Stimulated activated CD8-positive, alpha-beta memory T cell treated with anti-CD3 and anti-CD28 coated beads, Interleukin-4, amount 100 ng/mL, for 1 hour (primary cell): ENCODE measurements at places on chromosomes 13 and 19.
A peak's percentile ranks its signal among the peaks of the same experiment; 100 is the strongest.

DNA sequence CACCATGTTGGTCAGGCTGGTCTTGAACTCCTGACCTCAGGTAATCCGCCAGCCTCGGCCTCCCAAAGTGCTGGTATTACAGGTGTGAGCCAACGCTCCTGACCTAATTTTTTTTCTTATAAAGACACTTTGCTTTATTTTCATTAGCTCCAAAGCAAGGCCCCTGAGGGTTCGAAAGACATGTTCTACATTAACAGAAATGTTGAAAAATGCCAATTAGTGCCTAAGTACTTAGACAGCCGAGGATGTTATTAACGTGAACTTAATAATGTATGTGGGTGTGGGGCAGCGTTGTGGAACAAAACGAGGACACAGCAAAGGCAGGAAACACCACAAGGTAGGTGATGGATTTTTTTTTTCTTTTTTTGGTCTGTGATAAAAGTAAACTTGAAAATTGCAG, 82.4 kb downstream of the COL4A1 start:
- DNase-seq, result no peak

DNA sequence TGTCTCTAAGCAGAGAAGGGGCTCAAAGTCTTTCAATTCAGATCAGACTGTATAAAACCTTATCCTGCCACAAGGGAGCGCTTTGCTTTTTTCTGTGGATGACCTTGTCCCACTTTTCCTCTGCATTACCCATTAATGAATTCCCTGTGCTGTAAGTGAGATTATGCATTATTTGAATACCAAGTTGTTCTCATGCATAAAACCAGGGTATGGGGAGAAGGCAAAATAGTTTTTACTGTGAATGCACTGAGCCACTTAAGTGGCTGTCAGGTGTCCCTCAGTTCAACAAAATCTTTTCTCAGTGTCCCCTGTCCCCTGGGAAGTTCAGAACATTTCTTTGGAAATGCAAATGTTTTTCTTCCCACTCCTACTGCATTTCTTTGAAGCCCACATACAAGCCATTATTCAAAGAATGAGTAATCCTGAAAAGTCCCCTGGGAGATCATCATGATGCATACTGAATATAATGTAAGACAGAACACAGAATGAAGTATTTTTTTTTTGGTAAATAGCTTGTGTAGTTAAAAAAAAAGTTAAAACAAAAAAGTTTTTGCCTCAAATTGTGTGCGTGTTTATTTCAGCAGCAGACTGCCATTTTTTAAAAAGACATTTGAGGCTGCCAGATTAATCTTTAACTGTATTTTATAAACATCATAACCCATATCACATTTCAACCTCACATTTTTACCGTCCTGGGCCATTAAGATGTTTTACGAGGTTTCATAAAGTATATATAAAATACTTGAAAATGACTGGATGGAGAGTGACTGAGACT, 506.7 kb upstream of the PCDH9 start:
- DNase-seq, result no peak

GRCh38 chr19:46596008-46596407, 5.1 kb upstream of the CALM3 start:
- no peak for DNase-seq

GRCh38 chr19:4064496-4065260, 2.0 kb downstream of the ZBTB7A start:
- DNase-seq, result no peak

- DNase-seq, result no peak
Measured at GRCh38 chr19:4472174-4472974, at the start of gene HDGFL2. Gene HDGFL2 (plus strand): TSS chr19:4472297. CDS start chr19:4472351, 54 bp downstream.

GRCh38 chr13:67950603-67951002, 720.5 kb upstream of the PCDH9 start:
- no peak for DNase-seq

DNA sequence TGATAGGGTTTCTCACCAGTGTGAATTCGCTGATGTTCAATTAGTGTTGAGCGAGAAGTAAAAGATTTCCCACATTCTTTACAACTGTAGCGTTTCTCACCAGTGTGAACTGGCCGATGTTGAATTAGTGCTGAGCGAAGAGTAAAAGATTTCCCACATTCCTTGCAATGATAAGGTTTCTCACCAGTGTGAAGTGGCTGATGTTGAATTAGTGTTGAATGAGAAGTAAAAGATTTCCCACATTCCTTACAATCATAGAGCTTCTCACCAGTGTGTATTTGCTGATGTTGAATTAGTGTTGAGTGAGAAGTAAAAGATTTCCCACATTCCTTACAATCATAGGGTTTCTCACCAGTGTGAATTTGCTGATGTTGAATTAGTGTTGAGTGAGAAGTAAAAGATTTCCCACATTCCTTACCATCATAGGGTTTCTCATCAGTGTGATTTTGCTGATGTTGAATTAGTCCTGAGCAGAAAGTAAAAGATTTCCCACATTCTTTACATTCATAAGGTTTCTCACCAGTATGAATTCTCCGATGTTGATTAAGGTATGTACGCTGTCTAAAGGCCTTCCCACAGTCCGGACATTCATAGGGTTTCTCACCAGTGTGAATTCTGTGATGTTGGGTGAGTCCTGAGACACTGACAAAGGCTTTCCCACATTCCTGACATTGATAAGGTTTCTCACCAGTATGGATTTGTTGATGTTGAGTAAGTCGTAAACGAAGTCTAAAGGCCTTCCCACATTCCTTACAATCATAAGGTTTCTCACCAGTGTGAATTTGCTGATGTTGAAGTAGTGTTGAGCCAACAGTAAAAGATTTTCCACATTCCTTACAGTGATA, 24.0 kb downstream of the ZNF850 start:
- no peak for DNase-seq

- peak; percentile 67 for DNase-seq
Measured at GRCh38 chr13:98445340-98446233, 131.3 kb downstream of the STK24 start.

DNA sequence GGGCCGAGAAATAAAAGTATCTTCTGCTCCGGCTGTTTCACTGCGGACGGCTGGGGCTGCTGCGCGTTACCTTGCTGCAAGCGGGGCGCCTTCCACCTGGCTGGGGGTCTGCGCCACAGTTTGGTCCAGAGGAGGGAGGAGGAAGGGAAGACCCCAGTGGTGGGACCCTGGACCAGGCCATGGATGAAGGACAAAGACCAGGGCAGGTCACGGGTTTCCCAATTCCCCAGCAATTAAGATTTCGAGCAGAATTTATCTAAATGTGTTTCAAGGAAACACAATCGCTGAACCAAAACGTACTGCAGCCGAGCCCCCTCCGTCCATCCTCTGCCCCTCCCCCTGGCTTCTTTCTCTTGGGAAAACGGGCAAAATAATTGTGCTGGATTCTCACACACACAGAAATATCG, 2.9 kb downstream of the SOX1 start:
- no peak for DNase-seq

DNA sequence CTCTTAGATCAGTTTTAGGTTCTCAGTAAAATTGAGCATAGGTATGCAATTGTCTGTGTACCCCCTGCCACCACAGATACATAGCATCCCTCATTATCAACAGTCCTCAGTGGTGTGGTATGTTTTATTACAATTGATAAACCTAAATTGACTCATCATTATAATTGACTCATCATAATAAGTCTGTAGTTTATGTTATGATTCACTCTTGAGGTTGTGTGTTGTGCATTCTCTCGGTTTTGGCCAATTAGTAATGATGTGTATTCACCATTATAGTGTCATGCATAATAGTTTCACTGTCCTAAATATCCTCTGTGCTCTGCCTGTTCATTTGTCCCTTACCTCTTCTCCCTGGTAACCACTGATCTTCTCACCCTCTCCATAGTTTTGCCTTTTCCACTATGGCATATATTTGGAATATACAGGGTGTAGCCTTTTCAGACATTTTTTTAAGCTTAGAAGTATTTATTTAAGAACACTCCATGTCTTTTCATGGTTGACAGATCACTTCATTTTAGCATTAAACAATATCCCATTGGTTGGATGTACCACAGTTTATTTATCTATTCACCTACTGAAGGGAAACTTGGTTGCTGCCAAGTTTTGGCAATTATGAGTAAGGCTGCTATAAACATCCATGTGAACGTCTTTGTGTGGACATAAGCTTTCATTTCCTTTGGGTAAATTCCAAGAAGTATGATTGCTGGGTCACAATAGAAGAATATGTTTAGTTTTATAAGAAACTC, 1620.6 kb upstream of the MIR17HG start:
- DNase-seq, result no peak

DNA sequence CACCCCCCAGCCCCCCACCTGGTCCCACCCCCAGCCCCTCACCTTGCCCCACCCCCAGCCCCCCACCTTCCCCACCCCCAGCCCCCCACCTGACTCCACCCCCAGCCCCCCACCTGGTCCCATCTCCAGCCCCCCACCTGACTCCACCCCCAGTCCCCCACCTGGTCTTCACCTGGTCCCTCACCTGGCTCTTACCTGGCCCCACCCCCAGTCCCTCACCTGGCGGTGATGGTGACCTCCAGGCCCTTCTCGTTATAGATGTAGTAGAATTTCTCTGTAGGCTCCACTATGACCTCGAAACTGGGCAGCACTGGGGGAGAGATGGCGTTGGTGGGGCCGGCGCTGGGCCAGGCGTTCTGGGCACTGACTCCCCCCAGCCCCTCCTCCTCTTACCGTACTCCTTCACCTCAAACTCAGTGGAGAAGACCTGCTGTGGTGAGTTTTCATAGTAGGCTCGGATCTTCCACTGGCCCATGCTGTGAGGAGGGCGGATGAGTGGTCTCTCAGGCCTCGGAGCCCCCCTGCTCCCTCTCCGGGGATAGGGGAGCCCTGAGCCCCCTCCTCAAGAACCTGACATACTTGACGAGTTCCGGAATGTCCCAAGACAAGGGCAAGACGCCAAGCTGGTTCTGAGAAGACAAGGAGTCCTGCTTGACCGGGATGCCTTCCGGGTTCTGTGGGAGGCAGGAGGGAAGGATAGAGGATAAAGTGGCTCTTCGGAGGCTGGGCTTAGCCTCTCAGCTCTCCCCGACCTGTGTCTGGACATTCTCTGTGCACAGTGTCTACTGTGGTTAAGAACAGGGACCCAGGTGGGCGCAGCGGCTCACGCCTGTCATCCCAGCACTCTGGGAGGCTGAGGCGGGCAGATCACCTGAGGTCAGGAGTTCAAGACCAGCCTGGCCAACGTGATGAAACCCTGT, 6.4 kb downstream of the C3 start:
- no peak for DNase-seq

DNA sequence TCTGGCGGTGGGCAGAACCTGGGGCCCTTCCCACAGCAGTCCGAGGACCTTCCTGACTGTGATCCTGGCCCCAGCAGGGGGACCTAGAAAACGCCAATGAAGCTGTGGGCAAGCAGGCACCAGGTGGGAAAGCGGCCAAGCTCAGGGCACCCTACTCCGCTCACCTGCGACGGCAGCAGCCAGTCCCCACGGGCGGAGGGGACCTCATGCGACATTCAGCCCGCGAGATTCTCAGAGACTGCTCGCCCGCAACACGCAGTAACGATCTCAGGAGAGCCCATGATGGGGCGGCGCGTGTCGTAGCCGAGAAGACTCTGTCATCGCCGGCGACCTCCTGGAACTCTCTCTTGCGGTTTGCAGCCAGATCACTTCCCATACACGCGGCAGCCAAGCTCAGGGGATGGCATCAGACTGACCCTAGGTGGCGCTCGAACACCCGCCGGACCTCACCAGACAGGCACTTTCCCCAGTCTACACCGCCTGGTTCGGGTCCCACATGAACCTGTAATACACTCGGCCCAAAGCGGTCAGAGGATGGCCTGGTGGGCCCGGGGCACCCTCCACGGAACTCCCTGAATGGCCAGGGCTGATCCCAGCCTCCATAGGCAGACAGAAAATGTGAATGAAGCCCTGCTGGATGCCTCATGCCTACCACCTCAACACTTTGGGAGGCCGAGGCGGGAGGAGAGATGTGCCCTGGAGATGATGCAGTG, 26.5 kb downstream of the MAN2B1 start:
- DNase-seq, result peak; percentile 67

DNA sequence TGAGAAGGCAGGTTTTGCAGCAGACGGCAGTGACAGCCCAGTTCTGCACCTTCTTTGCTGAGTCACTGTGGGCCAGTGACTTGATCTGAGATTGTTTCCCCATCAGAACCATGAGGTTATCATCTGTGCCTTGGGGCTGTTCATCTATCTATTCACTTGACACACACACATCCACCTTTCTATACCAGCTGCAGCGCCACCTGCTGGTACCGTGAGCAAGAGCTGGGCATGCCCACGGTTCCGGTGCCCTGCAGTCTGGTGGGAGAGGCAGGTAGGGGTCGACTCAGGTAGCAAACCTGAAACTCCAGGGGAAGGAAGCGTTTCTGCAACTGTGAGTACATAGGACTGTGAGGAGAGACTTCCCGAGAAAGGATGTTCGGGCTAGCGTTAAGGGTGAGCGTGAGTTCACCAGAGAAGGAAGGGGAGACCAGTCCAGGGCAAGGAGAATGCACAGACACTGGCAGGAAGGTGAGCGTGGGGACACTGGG, 7.5 kb upstream of the LIN7B start:
- no peak for DNase-seq

- no peak for DNase-seq
Measured at GRCh38 chr19:4587527-4587926, 28.0 kb upstream of the SEMA6B start.

DNA sequence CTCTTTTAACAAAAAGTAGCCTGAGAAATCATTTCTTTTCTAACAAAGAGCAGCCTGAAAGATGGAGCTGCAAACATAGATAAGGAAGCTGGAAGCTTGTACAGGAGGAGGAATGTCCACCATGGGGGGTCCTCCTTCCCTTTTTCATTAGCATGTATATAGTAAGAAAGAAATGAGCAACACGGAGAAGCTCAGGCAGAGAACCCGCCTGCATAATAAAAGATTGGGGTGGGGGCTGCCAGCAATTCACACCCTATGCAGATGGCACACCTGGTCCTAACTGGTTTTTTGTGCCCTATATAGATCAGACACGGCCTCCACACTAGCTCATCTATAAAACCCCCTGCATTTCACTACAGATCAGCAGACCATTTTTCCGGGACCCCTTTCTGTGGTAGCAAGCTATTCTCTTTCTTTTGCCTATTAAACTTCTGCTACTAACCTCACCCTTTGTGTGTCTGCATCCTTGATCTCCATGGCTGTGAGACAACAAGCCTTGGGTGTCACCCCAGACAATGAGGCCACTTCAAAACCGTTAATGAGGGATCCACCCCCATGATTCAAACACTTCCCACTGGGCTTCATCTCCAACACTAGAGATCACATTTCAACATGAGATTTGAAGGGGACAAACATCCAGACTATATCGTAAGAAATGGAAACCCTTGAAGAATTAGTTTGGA, 167.5 kb upstream of the FREM2 start:
- no peak for DNase-seq
